ENCODE measurements at places on chromosomes 12 and 14. TPM values are rescaled to one million over a fixed set of nuclear protein-coding genes. Genes with fewer than 3 reads are reported as not detected.

DNA sequence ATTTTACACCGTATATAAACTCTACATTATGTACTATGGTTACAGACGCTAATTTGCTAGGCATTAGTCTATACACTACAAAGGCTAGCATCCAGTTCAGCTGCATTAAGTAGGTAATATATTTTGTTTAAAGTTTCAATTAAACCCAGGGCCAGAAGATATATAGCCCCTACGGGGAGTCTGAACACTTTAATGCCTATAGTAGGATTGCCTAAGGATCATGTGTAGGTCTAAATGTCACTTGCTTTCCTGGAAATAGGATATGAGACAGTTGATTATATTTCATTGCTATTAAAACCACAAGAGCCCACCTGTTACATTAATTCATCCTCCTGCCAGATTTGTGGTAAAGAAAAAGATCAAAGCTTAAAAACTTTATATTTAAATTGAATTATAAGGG is 286.9 kb downstream of the TMTC2 start:
- no peak for DNase-seq

- DNase-seq, result no peak
Measured at GRCh38 chr12:59651229-59651920, 55.5 kb downstream of the SLC16A7 start.

- no peak for DNase-seq
Measured at GRCh38 chr14:54457609-54457996, 16.4 kb upstream of the CNIH1 start.

Gene CLEC2A
- total RNA-seq, result not detected

Gene KLRK1
- total RNA-seq, result not detected

DNA sequence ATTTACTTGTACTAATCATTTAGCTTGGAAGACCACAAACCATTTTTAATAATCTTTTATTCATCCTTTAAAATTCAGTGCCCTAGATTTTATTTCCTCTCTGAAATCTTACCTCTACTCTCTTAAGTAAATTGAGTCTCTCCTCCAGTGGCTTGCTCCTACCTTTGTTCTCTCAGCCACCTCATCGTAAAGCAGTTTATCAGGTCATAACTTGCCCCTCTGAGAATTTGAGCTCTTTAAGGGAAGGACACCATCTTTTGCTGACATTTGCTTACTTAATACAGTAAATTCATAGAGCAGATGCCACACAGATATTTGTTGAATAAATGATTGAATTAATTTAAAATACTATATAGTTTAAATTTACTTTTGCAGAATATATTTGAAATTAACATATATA is 794.3 kb downstream of the C12orf50 start:
- DNase-seq, result no peak

DNA sequence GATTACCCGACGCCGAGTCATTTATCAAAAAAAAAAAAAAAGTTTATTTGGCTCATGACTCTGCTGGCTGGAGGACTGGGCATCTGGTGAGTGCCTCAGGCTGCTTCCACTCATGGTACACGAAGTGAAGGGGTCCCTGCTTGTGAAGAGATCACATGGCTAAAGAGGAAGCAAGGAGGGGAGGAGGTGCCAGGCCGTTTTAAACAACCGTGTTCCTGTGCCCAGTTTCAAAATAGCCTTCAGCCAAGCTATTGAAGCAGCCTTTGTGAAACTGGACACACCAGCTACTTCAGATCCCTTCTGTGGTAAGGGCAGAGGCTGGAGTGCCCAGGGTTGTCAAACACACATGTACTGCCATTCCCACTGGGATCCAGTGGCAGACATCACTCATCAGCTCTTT is 7.6 kb downstream of the POP5 start:
- no peak for DNase-seq

Data from Daoy (cell line).